ENCODE measurements at places on chromosomes 1 and 21.

GRCh38 chr1:61670016-61670415, 54.9 kb downstream of the TM2D1 start:
- no peak for DNase-seq

GRCh38 chr1:230165536-230165935, 98.5 kb downstream of the GALNT2 start:
- no peak for DNase-seq

DNA sequence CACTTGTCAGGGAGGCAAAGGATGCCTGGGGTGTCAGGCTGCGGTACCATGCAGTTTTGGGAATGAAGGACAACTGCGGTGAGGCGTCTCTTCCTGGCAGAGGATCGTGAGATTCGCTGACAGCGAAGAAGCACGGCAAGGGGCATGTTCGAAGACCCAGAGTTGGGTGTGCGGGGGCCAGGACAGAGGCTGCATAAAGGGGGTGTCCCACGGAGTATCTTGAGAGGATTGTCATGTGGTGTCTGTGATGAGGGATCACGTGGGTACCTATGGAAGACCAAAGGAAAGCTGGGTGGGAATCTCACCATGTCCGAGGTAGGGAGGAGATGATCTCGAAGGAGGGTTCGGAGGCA, 372 bp downstream of the SLC25A44 start:
- no peak for DNase-seq

GRCh38 chr1:28173151-28173979, 3.1 kb downstream of the PTAFR start:
- DNase-seq, result no peak

- DNase-seq, result no peak
Observed at GRCh38 chr1:109191377-109191776, 22.3 kb upstream of the SARS1 start.

- no peak for DNase-seq
Observed at GRCh38 chr1:71296551-71297134, 215.8 kb upstream of the ZRANB2 start.

DNA sequence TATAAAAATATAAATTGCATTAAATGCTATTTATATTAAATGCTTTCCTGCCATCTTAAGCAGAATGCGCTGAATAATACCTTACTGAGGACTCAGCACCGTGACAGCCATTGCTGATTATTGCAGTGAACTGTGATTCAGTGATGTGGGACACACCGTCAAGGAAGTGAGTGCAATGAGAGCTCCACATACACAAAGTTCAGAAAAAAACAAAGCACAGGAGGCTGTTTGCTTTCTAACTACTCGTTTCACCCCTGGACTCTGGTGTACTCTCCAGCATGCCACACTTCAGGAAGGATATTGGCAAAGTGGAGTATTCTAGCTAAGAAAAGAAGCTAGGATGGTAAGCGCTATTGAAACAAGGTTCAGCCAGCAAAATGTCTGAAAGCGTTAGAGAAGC, 57.4 kb upstream of the CXADR start:
- no peak for DNase-seq

DNA sequence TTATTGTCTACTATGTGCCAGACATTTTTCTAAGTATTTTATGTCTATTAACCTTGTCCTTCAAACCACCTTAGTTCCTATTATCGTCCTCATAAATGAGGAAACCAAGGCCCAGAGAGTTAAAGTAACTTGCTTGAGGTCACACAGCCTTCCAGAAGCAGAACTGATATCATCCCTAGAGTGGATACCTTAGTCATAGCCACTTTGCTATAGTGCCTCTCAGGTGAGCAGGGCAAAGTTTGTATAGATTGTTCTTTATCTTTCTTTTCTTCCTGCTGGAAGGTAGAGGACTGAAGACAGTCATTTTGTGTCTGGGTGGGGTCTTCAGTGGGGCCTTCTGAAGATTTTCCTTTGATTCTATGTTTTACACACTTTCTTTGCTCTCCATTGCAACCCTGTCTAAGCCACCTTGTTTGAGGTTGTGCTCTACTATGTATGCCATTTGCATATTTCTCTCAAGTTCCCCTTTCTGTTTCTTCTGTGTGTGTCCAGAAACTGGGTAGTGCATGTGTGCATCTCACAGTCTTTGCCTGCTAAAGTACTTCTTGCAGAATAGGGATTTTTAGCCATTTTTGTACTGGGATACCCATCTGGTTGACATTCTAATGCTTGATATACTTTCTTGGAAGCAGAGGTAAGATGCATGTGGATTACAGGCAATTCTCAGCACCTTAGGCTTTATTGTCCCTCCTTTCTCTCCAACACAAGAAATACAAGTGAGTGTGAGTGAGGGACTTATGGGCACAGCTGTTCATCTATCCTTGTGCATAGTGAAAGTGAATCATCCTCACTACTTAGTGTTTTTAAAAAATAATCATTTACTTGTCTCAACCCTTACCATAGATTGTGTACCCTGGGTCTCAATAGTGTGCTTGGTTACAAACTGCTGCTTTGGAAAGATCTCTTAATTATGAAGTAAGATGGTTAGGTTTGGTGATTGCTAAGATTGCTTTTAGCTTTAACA, 207.6 kb upstream of the HMCN1 start:
- DNase-seq, result no peak

- DNase-seq, result peak; percentile 16
Observed at GRCh38 chr1:1954831-1955441, 35.9 kb upstream of the TMEM52 start.

- no peak for DNase-seq
Observed at GRCh38 chr1:227489572-227489971, 73.8 kb upstream of the ZNF678 start.

GRCh38 chr1:180584869-180585268, 26.1 kb downstream of the OVAAL start:
- no peak for DNase-seq

DNA sequence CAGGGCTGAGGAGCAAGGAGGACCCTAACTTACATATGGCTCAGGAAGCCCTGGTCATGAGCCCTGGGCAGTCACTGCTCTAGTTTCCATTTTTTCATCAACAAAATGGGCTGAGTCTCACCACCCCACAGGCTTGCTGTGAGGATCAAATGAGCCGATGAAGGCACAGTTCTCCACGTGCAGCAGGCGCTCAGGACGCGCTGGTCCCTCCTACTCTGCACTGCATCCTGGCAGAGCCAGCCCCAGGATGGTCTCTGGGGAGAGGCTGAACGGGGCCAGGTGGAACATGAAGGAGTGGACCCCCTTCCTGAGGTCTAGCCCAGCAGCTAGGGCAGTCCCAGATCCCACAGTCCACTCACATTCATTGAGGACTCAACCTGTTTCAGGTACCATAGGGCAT, 349.3 kb downstream of the PTPRU start:
- DNase-seq, result no peak

DNA sequence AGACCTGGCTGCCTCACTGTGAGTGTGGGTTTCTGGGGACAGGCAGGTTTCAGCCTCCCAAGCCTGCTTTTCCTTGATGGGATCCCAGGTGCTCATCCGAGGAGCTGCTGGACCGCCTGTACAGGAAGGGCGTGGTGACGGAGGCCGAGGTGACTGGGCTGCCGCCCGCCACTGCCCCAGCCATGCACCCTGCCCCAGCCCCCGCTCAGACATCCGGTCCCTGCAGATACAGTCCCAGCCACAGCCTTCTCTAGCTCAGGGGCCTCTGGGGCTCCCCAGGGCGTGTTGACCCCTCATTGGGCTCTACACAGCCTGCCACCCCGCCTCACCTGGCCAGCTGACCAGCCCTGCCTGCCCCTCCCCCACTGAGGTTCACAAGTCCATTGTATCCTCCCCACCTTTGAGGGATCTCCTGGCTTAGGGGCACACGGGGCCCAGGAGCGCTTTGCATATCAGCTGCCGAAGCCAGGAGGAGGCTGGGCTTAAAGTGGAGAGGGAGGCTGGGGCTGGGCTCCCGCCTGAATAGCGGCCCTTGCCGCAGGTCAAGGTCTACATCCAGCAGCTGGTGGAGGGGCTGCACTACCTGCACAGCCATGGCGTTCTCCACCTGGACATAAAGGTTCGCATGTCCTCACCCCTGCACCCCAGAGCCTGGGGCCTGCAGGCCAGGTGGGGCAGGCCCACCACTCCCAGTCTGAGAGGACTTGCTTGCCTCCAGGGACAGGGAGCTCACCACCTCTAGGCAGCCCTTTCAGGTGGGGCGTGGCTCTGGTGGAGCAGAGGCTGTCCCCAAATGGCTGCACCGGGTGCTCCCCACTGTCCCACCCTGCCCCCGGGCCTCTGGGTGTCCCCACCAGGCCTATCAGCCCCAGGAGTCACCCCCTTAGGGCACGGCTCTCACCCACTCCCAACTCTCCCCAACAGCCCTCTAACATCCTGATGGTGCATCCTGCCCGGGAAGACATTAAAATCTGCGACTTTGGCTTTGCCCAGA, 38.5 kb downstream of the TRIM11 start:
- no peak for DNase-seq

DNA sequence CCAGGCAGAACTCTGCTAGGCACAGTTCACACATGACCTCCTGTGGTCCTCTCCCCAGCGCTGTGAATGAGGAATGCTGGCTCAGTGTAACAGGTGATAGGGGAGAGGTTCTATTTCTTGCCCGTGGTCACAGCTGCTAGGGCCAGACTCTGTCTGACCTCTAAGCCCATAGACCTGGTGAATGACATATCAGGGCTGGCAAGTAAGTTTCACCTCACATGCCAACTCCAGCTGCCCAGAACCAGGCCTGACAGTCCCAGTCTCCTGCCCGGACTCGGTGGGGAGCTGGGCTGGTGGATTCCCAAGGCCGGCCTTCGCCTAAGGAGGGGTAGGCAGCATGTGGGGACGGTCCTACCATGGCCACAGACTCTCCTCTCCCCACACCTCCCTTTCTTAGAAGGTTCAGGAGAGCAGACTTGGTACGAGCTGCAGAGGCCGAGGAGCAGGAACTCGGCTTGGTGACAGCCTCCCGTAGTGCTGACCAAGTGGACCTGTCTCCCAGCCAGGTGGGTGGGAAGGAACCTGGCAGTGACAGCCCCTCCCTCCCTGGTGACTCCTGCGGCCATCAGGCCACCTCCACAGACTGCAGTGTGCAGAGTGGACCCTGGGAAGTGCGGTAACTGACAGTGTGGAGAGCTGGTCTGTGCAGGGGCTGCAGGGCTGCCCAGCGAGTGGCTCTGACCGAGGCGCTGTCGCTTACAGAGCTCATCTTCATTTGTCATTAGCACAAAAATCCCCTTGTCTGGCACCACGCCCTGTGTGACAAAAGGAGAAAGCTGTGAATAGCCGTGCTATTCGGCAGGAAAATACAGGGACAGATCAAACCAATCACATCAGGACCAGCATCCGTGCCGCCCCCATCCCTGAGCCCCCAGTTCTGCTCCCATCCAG, 74.6 kb downstream of the SCCPDH start:
- no peak for DNase-seq

DNA sequence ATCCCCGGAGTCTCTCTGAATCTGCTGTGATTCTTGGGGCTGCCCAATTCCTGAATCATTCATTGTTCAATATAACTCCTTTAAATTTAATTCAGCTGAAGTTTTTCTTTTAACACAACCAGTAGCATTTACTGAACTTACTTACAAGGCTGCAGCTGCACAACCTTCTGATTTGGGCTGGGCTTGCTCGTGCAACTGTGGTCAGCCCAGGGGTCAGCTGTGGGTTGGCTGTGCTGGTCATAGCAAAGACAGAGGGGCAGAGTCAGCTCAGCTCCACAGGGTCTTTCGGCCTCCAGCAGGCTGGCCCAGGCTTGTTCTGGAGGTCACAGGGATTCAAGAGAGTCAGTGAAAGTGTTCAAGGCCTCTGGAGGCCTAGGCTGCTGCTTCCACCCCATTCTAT, 186.1 kb downstream of the MATN1 start:
- no peak for DNase-seq

DNA sequence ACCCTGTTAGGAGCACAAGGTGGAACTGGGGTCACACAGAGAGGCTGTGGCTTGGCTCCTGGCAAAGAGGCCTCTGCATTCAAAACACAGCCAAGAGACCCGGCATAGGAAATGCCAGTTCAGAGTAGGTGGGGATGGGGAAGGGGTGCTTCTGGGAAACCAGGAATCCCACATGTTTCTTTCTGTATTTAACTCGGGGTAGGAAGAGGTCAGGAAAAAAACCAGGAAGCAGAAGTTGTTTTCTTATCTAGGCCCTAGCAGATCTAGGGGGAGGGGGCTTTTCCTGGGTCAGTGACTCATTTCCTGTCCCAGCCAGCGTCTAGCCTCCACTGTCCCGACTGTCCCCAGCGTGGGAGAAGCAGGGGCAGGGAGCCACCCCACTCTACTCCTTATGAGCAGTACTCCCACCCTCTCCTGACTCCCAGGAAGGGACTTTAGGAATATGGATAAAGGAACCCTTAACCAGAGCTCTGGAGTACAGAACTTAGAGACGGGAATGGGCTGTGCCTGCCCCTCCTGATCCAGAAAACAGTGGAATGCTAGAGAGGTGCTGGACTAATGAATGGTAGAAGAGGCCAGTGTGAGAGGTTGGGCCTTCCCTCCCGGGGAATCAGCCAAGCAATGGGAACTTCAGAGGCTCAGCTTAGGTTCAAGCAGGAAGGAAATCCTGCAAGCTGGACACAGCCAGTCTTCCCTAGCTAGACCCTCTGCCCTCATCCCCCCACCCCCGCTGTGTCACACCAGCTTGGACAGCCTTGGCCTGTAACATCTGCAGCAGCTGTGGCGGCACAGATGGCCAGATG, 5.7 kb downstream of the FHL3 start:
- DNase-seq, result no peak

DNA sequence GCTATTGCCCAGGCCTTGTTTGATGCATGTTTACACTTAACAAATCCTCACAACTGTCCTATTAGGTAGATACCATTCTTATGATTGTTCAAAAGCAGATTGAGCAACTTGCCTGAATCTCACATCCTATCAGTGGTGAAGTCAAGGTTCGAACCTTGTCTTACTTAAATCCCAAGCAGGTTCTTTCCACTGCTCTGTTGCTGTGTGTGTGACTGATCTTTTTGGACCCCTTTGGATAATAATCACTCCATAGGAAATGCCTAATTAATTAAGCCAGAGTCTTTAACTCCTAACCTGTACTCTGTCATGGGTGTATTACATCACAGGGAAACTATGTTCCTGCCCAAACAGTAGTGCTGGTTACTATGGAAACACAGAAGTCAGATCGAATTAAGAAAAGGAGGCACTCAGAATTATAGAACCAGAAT, 84.2 kb downstream of the SPATA46 start:
- no peak for DNase-seq

GRCh38 chr1:224432672-224433040, 1.9 kb downstream of the WDR26 start:
- DNase-seq, result no peak

GRCh38 chr1:90513956-90514355, 203.1 kb downstream of the BARHL2 start:
- DNase-seq, result no peak

GRCh38 chr1:26550946-26551345, 21.4 kb downstream of the RPS6KA1 start:
- no peak for DNase-seq

GRCh38 chr21:43864962-43865539, at the start of gene AGPAT3:
Gene AGPAT3 (plus strand): TSS chr21:43865223. CDS start chr21:43959682, 94,459 bp downstream.
- DNase-seq, result peak; percentile 18

DNA sequence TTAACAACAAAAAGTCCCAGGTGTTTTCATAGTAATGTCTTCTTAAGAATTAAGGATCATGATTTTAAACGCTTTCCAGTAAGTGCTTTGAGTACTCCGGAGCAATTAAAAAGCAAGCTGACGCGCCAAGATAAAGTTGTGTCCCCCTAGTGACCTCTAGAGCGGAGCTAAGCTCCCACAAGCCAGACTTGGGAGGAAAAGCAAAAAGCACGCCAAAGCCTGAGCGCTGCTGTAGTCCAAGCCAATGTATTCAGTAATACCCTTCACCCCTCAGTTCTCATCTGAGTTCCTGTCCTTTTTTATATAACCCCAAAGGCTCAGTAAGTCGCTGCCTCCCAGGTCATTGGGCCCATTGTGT, 3.5 kb upstream of the SLC44A5 start:
- no peak for DNase-seq

GRCh38 chr1:160711602-160712311, at the start of gene CD48:
Gene CD48 (minus strand): TSS chr1:160711822. CDS start chr1:160711763, 59 bp downstream.
- DNase-seq, result peak; percentile 43
